ENCODE measurements at places on chromosomes 4 and X.

DNA sequence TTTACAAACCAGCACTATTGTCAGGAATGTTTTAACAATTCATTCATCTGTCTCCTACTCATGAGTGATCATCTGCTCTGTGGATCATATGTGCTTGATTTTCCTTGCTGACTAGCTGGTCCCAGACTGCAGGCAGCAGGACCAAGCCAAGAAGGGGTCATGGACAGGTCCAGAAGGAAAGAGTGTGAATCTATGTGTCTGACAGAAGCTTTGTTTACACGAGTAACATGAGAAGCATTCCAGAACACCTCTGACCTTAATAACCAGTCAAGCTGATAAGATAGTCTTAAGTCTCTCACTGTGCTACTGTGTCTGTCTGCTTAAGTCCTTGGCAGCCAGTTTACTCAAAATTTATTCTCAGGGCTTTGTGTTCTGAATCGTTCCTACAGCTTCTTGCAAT is 39.0 kb downstream of the GUCY1A1 start:
- DNase-seq, result no peak

DNA sequence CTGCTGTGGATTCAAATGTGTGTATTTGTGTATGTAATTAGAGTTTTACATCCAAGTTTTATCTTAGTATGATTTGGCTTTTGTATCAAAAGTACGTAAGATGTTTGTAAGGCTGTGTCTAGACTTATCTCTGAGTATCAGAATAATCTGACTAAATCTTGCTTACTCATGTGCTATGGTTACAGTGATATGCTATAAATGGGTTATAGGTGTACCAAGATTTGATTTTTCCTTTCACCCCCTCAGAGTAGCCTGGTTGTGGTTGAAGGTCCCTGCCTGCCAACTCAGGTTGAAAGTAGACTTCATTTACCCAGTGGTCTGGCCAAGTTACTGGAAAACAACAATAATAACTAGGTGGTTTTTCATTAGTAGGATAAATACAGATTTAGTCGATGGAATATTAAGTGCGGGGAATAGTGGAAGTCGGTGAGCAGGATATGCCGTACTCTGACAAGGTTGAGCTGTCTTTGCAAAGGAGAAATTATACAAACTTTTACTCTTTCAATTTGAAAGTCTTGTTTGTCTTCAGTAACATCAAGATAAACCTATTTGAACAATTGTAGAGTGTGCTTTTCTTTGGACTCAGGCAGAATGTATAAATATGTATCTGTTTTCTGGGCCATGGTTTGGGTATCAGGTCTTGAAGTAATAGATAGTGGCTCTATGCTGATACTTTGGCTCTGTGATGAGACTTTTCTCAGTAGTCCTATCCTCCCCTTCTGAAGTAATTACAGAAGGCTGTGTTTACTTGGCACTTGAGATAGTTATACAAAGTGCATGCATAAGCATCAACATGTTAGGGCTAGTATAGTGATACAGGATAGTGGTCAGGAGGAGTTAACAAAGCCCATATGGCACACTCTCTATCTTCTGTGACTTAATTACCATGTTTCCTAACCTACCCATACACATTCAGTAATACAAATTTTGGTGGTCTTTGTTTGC is 23.7 kb downstream of the BMP2K start:
- DNase-seq, result no peak

- DNase-seq, result no peak
Measured at GRCh38 chr4:188930822-188931221, 791.6 kb downstream of the TRIML1 start.

DNA sequence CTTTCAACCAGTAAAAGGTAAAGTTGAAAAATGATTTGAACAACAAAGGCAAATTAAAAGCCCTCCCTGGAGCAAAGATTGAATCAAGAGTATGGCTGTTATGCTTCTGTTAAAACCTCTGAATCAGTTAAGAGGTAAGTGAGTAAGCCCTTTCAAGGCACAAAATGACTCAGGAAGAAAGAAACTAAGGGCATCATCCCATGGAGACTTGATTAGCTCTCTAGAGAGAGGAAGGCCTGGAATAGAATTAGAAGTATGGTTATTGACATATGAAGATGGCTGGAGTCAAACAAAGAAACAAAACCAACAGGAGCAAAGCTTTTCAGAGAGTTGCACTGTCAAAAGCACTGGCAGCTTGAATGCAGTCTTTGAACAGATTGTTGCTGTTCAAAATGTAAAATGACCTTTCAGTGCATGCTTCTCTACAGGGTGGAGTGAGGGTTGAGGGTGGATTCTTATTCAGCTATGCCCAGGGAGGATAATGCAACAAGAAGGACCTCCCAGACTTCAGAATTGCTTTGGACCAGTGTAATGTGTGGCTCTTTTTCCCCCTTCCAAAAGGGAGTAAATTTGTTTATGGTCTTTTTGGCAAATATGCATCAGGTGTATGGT is 365.5 kb downstream of the GBA3 start:
- no peak for DNase-seq

DNA sequence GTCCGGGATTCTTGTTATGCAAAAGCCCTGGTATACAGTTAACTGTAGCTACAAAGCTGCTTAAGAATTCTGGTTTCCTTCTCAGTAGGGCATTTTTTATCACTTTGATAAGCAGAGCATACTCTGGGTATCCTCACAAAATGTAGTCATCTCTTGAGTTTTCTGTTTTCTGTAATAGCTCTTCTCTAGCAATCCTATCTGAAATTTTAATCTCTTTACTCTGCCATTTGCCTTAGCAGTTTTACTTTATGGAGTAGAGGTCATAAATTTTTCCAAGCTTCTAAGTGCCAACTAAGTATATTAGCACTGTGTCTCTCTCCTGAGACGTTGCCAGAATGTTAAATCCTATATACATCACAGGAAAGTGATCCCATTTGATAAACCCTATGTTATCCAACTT is 28.0 kb upstream of the BANK1 start:
- DNase-seq, result no peak

GRCh38 chr4:157076578-157076947 is 613 bp downstream of the GLRB start:
- peak; percentile 14 for DNase-seq

DNA sequence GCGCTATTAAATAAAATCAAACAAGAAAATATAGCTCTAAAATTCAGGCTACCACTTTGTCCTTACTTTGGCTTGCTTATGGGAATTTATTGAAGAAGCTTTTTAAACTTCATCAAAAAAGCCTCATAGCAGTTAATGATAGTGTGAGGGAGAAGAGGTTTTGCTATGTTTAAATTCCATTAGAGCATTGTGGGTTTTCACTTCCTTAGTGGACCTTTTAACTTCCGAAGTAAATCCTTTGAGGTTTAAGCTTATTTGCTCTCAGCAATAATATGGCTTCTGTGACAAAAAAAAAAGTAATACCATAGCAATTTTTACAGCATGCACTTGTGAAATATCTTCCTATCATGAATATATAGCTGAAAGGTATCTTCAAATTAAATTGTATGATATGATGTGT is 120.2 kb upstream of the NDST4 start:
- DNase-seq, result no peak

GRCh38 chrX:40508560-40508959 is 72.2 kb upstream of the ATP6AP2 start:
- DNase-seq, result no peak

DNA sequence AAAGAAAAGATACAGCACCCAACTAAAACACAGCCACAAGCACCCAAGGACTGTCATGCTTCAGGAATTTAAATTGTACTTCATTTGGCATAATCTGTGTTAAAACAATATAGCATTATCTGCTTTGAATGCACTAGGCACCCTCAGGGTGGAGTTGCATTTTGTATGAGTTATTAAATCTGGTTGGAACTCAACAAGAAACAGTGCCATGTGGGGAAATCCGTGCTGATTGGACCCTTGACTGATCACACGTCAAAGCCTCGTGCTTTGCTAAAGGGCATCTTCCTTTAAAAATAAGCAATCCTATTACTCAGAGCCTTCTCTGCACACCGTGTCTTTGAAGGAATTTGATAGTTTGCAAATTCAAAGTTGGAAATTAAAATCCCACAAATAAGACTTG is 35.4 kb downstream of the IGFBP7 start:
- DNase-seq, result no peak

DNA sequence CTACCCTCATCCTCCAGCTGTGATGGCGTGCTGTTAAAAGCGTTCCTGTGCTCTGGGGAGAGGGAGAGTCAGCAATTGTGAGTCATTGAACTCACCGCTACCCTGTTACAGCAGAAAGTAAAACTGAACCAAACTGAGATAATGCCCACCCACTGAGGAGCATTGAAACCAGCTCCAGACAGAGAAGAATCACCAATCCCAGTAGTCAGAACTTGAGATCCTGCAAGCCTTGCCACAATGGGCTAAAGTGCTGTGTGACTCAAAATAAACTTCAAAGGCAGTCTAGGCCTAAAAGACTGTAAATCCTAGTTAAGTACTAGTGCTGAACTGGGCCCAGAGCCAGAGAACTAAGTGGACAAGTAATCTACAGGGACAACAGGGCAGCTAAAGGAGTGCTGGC is 1394.2 kb upstream of the DIAPH2 start:
- no peak for DNase-seq

- no peak for DNase-seq
Measured at GRCh38 chr4:145988628-145989027, 50.0 kb upstream of the ZNF827 start.

DNA sequence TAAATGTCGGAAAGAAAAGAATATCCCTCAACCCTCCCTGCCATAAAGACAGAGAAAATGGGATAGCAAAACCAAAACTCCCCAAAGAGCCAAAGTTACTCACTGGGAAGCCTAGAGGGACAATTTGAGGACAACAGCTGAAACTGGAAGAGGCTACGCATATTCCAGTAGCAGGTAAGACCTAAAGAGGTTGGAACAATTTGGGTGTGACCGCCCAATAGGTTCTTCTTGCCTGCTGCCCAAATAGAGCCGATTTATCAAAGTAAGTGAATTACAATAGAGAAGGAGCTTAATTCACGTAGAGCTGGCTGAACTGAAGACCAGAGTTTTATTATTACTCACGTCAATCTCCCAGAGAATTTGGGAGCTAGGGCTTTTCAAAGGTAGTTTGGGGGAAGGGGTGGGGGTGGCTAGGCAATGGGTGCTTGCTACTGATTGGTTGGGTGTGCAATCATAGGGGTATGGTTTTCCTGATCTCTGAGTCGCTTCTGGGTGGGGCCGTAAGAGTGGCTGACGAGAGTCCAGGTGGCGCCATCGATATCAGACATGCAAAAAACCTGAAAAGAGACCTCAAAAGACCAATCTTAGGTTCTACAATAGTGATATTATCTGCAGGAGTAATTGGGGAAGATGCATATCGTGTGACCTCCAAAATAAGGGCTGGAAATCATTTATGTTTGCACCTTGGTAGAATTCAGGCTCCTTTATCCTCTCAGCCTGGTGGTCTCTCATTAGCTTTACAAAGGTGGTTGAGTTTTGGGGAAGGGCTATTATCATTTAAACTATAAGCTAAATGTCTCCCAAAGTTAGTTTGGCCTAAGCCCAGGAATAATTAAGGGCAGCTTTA is 39.0 kb upstream of the SLC7A3 start:
- no peak for DNase-seq

- DNase-seq, result no peak
Measured at GRCh38 chr4:139245590-139245989, 34.4 kb downstream of the MGARP start.

DNA sequence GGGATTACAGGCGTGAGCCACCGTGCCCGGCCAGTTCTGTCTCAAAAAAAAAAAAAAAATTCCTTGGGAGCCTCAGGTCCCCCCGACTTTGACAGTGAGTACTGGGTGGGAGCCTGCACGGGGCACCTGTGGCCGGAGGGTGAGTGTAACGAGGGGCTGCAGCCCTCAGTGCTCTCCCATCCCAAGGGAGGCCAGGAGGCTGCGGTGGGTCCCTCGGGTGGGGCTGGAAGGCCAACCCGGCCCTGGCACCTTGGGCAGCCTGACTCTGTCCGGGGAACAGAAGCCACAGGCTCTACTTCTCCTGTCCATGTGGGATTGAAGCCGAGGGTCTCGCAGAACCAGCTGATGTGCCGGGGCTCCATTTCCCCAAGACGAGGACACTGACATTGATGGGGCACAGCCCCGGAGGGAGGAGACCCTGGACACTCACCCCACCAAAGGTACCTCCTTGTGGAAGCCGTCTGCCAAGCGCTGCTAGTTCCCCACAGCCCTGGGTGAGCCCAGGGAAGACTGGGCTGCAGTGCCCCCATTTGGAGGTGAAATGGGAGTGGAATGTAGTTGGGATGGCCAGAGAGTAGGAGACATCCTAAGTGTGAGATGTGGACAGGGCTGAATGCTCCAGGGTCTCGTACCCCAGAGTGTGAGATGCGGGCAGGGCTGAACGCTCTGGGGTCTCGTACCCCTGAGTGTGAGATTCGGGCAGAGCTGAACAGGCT is 2.3 kb upstream of the SLC26A1 start:
- no peak for DNase-seq

- DNase-seq, result peak; percentile 71
Measured at GRCh38 chr4:102439236-102439614, 61.9 kb upstream of the NFKB1 start.

DNA sequence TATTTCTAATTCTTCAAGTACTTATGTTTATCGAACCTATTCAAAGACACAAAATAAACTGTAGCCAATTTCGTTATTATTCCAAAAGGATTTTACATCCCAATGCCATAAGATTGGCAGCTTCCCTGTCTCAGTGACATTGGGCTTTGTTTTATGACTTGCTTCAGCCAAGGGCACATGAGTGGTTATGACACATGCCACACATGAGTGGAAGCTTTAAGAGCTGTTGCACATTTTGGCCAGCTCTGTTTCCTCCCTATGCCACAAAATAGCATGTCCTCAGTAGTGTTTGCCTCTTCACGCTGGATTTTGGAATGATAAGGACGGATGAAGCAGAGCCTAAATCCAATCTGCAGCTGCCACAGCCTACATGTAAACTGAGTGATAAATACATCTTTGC is 21.9 kb downstream of the SEC24D start:
- no peak for DNase-seq

GRCh38 chr4:183773790-183774189 is 114.7 kb downstream of the TRAPPC11 start:
- no peak for DNase-seq

DNA sequence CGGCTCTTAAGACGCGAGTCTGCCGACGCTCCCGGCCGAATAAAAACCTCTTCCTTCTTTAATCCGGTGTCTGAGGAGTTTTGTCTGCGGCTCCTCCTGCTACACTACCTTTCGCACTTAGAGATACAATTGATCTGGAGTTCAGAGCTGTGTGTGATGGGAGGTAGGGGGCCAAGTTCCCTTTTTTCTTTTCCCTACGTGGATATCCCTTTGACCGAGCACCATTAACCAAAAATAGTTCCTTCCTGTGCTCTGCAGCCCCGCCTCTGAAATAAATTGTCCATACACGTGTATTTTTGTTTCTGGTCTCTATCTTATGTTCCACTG is 555 bp upstream of the PGM2 start:
- no peak for DNase-seq

DNA sequence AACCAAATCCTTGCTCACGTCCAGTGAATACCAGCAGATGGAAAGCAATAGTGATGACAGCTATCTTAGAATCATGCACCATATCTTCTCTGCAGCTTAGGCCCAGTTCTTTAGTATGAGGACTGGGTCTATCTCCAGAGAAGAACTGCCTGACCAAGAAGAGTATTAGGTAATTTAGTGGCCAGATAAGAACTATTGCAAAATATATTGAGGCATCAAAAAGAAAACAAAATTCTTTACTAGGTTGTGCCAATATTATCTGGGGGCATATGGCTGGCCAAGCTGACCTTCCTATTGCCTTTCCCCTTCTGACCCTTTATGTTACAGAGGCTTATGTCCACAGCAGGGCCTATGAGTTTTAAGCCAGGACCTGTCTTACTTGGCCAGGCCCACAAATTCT is 91.2 kb downstream of the RLIM start:
- DNase-seq, result no peak

All from uterus (tissue), 4 donors.